ENCODE measurements at places on chromosomes 4 and X.

DNA sequence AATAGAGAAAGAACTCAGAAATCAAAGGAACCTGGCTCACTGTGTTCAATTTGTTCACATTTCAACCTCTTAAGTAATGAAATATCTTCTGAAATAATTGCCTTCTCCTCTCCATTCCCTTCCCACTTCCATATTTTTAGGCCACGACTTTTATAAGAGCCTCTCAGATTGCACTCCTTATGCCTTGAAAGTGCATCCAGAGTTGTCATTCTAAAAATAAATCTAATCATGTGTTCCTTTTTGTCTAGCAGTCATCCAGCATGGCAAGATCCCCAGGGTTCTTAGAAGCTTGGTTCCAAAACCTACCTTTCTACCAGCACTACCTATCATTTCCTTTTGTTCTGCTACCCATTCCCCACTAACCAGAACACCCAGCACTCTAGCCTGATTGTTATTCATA lies 42.4 kb upstream of the RPA4 start:
- DNase-seq: no peak

GRCh38 chrX:76815754-76816153 lies 388.2 kb downstream of the MAGEE1 start:
- DNase-seq: no peak

DNA sequence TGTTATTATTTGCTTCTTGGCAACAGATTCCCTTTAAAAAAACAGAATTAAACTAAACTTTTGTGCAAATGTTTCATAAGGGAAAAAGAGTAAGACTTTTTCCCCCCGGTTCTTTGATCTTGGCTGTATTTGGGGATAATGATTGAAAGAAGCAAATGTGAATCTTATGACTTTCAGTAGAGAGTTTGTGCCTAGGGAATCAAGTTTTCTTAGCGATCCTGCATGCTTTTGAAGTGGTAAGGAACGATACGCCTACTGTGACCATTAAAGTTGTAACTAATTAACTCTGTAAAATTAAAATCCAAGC lies 9.0 kb downstream of the ATP10D start:
- DNase-seq: no peak

- DNase-seq: no peak
These were observed 54.0 kb downstream of the TBC1D9 start for GRCh38 chr4:140702096-140702757.

GRCh38 chr4:114642173-114642780 lies 43.7 kb downstream of the UGT8 start:
- no peak for DNase-seq

GRCh38 chr4:3244002-3244401 lies 5.0 kb upstream of the MSANTD1 start:
- DNase-seq: no peak

DNA sequence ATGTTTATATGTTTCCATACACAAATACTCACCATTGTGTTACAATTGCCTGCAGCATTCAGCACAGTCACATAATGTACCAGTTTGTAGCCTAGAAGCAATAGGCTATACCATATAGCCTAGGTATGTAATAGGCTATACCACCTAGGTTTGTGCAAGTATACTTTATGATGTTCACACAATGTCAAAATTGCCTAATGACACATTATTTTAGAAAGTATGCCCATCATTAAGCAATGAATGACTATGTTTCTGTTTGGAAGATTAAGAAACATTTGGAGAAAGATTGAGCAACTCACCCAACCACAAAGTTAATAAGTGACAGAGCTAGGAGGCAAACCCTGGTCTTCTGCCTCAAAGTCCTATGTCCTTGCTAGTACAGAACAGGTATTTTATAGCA lies 96.8 kb upstream of the GRIA3 start:
- DNase-seq: no peak

- DNase-seq: no peak
These were observed 1.6 kb downstream of the KCTD8 start for GRCh38 chr4:44446801-44447562.

- DNase-seq: peak; percentile 5
These were observed at the start of the genes DNAAF6 and NUP62CL for GRCh38 chrX:107205770-107206696. Gene DNAAF6 (plus strand): TSS chrX:107206611. CDS start chrX:107212876, 6,265 bp downstream. Gene NUP62CL (minus strand): TSS chrX:107206433. CDS start chrX:107175146, 31,287 bp downstream.
